ENCODE measurements at places on chromosomes 6 and 20.

DNA sequence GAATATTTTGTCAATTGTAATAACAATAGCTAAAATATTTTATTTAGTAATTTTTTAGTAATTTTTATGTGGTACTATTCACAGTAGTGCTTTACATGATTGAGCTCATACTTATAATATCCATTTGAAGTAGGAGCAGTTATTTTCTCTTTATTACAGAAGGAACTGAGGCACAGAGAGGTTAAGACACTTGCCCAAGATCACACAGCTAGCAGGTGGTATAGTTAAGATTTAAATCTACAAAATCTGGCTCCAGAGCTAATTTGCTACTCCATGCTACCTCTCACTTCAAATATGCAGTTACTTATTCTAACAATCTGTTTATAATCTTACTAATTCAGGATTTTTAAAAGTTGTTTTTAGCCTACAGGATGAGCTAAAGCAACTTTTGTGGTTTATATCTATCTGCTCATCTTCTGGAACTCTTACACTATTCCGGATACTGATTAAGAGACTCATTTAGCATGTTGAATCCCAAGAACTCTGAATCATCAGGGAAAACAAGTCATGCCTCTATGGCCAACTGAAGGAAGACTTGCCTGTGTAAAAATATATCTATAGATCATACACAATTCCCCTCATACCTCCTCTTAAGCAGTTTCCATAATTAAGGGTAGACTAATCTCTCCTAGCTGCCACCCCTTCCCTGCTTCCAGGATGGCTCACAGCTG, 324.2 kb downstream of the UBE3D start:
- peak; percentile 17 for DNase-seq

DNA sequence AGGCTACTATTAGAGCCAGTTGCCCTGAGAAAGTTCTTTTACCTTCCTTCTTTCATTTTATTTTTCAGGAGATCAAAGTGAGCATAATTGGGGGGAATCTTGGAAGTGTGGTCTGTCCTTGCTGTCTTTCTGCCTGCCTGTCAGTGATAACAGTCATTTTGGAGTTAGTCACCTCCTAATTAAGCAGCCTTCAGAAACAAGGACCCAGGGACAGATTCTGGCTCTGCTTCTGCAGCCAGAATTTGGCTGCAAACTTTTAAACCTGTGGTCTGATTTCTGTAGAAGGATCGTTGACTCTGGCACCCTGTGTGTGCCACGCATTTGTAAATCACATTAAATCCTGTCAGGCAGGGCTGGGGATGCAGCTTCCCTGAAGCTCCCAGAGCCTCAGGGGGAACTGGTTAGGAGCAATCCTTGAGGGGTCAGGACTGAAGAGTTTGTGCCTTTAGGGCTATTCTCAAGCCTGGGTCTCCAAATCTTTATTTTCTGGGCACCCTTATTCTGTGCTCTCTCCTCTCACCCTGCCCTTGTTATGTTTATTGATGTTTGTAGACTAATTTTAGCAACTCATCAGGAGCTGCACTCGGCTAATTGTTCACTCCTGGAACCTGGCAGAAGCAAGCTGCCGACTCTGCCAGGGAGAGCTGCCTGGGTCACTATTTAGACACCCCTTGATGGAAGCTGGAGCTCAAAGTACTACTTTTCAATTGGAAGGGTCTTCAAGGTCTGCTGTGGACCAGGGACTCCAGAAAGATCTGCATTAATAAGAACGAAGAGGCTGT, 6.8 kb downstream of the NOX3 start:
- no peak for DNase-seq

- no peak for DNase-seq
Measured at GRCh38 chr20:61929971-61930666, 135.6 kb downstream of the TAF4 start.

DNA sequence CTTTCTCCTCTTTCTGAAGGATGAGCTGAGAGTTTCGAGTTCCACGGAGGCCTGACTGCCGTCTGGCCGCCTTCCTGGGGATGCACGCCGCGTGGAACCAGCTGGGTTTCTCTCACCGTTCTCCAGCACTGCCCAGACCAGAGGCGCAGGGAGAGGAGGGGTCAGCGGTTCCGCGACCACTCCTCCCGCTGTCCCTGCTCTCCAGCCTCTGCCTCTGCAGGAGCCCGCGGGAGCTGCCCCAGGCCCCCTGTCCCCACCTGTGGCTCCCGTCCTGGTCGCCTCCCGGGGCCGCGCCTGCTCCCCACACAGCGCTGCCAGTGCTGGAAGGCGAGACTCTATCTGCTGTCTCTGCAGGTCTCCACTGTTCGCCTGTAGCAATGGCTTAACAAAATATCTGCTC, 106.8 kb upstream of the AFDN start:
- no peak for DNase-seq

- DNase-seq: no peak
Measured at GRCh38 chr20:15515691-15516090, 1057.6 kb downstream of the KIF16B start.

GRCh38 chr20:2919518-2920245, 46.4 kb downstream of the PTPRA start:
- DNase-seq: no peak

GRCh38 chr20:50284811-50285375, 94.3 kb downstream of the CEBPB start:
- DNase-seq: no peak

- peak; percentile 13 for DNase-seq
Measured at GRCh38 chr20:52493171-52493721, 301.7 kb upstream of the ZFP64 start.

- DNase-seq: no peak
Measured at GRCh38 chr6:121000381-121000780, 333.9 kb downstream of the TBC1D32 start.

- DNase-seq: no peak
Measured at GRCh38 chr6:38177882-38178583, 358.5 kb downstream of the ZFAND3 start.

All from GM04504 (cell line).